ENCODE measurements at places on chromosomes 11 and 22.

DNA sequence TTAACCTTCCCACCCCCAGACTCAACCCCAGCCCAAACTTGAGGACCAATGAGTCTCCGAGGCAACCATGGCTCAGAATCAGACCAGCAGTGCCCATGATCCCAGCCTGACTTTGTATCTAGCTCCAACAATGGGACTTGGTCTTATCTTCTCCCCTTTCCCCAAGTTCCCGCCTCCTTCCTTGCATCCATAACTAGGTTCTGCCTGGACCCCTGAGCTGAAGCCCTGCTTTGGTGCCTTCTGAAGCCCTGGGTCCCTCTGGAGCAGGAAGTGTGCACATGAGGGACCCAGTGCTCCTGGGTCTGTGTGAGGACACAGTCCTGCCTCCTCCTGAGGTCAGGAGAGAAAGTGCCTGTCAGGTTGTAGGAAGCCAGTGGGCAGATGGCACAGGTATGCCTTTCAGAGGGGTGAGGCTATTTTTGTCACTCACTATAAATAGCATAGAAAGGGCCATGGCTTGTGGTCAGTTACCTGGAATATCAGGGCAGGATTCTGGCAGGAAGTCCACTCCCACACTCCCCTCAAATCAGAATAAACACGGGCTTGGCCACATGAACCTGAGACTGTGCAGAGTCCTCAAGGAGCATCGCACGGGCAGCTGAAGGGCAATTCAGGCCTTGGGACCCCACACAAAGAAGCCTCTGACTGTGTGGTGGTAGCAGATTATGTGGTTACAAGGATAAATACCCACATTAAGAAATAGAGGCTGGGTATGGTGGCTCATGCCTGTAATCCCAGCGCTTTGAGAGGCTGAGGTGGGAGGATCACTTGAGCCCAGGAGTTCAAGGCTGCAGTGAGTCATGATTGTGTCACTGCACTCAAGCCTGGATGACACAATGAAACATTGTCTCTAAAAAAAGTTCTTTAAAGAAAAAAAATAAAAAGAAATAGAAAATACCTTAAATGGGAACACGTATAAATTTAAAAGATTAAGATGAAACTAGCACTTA lies 27.4 kb downstream of the RCN1 start:
- no peak for DNase-seq

DNA sequence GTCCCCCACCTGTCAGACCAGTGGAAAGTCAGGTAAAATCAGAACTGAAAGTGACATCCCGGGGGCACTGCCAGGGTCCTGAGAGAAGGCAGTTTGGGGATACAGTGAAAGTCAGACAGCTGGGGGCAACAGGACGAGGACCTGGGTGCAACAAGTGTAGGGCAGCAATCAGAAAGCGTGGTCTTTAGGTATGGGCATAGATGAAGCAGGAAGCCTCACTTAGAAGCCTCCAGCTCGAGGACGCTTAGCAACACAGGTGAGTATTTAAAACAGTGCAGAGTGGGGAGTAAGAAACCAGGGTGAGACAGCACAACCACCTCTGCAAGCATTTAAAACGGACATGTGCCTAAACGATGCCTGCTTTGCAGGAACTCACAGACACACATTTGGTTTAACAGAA lies 64.6 kb upstream of the POU2AF1 start:
- DNase-seq, result no peak

GRCh38 chr11:125425601-125426000 lies 70.5 kb downstream of the FEZ1 start:
- no peak for DNase-seq

DNA sequence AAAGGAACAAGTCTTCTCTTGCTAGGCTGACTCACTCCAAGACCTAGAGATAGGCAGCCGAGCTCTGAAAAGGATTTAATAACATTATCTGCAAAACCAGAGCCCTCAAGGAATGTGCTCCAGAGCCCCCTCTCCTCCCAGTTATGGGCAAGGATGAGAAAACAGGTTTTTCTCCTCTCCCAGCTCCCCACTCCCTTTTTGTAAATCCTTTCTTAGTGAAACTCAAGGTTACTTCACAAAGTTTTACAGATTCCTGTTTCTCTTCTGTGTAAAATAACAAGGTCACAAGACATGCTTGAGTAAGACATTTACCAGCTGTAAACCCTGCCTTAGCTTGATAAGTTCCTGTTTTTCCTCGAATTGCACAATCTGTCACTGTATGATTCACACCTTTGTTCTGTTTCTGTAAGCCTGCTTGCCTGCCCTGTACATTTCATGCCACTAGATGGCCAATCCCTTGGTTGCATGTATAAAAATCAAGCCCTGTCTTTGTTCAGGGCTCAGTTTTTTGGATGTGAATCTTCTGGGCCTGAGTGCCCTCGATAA lies 489.4 kb downstream of the KCNA4 start:
- no peak for DNase-seq

DNA sequence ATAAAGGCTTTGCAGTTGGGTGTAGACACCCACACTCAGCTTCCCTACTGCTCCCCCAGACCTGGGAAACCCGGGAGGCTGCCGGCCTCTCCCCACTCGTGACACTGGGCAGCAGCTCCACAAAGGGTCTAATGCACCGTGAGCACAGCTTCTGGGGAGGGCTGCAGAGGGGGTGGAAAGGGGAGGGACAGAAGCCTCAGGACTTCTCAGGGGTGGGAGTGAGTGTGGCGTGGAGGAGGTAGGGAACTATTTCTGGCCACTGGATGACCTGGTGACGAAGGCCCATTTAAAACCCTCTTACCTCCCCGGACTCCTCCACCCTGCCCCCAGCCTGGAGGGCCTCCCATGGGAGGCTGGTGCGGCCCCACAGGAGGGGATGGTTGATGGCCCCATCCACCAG lies 56.6 kb downstream of the MACROD1 start:
- no peak for DNase-seq

GRCh38 chr11:86977441-86978050 lies 22.4 kb upstream of the FZD4 start:
- DNase-seq, result no peak

GRCh38 chr11:95886462-95886861 lies 37.4 kb downstream of the MTMR2 start:
- no peak for DNase-seq

DNA sequence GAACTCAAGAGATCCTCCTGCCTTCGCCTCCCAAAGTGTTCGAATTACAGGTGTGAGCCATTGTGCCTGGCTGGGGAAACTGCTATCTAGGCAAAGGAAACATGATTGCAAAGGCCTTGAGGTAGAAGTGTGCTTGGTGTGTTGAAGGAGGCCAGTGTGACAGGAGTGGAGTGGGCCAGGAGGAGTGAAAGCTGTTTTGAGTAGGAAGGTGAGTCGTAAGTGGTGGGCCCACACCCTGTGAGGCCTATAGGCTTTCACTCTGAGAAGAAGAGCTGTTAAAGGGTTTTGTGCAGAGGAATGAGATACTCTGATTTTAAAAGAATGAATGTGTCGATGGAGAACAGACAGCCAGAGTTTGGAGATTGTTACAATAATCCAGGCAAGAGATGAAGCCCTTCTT lies 43.4 kb downstream of the WEE1 start:
- no peak for DNase-seq

- DNase-seq, result no peak
These were observed 60.3 kb downstream of the CWF19L2 start for GRCh38 chr11:107397357-107397756.

GRCh38 chr11:128868841-128869671 lies 2.0 kb upstream of the KCNJ1 start:
- no peak for DNase-seq

DNA sequence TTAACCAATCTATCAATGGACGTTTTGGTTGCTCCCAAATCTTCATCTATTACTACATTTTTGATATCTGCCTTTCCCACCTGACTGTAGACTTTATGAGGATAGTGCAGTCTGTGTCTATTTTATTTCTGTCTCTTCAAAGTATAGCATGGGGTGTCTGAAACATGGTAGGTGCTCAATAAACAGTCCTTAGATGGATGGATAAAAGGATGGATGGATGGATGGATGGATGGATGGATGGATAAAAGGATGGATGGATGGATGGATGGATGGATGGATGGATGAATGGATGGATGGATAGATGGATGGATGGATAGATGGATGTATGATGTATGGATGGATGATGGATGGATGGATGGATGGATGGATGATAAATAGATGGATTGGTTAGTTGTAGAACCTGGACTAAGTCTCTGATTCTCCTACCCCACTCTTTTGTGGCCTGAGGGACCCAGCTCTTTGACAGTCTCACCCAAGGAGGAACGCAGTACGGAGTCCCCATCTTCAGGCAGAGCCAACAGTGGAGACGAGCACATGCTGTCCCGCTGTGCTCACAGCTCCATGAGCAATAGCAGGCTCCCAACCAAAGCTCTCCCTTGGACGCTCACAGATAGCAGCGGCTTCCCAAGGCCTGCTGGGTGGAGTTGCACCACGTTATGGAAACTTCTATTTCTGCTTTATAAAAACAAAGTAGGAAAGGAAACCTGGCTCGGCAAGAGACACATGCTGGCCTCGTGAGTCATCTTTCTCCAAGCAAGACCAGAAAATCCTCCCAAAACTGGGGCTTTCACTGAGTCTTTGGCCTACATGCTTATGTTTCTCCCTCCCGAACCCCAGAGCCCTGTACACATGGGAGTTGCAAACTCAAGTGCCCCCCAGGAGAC lies 448.0 kb downstream of the MIAT start:
- no peak for DNase-seq

GRCh38 chr11:518463-519202 lies 11.6 kb upstream of the RNH1 start:
- peak; percentile 78 for DNase-seq

- no peak for DNase-seq
These were observed 63.4 kb downstream of the GRAMD1B start for GRCh38 chr11:123493349-123494063.

- no peak for DNase-seq
These were observed 342 bp downstream of the EFCAB6 start for GRCh38 chr22:43811777-43812148.

DNA sequence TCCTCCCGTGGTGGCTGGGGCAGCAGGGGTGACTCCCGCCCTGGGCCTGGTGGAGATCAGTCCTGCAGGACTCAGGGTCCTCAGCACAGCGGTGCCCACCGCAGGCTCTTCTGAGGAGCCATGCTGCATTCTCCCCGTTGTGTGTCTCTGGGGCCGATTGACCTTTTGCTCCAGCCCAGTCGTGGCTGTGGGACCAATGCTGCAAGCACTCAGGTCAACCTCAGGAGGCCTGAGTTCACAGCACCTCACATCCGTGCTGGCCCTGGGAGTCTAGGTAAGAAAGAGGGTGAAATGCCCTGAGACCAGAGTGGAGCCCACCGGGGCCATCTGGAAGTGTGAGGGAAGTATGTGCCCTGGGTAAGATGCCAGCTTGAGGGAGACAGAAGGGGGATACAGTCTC lies 316.1 kb upstream of the B3GAT1 start:
- DNase-seq, result no peak

DNA sequence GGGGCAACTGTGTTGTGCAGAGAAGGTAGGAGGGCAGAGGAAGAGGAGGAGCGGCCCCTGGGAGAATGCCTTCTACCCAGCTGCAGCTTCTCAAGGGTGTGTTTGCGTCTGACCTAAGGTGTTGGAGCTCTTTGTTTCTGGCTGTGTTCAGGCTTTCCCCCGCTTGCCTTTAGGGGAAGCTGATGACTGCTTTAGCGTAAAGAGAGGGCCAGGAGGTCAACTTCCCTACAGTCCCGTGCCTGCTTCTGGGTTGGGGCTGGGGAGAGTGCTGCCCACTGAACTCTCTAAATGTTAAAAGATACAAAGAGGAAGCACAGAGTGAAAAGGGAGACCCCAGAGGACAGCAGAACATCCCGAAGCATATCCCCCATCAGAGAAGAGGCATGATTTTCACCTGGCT lies 99.2 kb downstream of the PTPRJ start:
- no peak for DNase-seq

DNA sequence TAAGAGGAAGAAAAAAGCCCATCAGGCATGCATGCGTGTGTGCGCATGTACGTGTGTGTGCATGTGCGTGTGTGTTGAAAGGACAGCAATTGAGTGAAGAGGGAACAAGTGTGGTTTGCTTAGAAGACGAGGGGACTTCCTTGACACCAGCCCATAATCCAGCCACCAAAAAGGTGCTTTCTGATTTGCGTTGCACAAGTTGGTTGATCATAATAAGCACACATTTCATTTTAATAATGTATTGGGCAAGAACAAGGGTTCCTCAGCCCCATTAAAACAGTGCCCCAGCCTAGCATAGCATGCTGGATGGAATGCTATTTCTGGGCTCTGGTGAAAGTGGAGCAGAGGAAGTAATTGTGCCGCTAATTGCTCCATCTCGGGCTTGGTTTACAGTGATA lies 493.2 kb downstream of the MIAT start:
- DNase-seq, result no peak

DNA sequence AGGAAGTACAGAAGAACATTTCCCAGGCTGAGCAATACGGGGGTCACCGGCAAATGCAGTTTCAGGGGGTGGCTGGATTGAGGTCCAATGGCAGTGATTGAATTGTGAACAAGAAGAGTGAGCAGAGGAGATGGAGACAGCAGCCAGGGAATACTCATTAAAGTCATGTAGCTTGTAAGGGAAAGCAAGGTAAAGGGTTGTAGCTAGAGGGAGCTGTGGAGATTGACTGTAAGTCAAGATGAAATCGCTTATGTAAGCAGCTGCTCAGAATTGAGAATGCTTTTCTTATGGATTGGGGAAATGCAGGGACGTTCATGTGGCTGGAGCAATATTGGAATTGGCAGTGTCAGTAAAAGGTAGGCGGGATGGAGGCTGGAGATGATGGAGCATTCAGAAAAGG lies 111.4 kb upstream of the TBCEL start:
- no peak for DNase-seq

- DNase-seq, result no peak
These were observed 101.8 kb downstream of the LUZP2 start for GRCh38 chr11:24598641-24599040.

GRCh38 chr22:45166932-45167331 lies 3.2 kb downstream of the NUP50 start:
- no peak for DNase-seq

- DNase-seq, result no peak
These were observed 10.8 kb downstream of the PRR33 start for GRCh38 chr11:1880746-1881441.

DNA sequence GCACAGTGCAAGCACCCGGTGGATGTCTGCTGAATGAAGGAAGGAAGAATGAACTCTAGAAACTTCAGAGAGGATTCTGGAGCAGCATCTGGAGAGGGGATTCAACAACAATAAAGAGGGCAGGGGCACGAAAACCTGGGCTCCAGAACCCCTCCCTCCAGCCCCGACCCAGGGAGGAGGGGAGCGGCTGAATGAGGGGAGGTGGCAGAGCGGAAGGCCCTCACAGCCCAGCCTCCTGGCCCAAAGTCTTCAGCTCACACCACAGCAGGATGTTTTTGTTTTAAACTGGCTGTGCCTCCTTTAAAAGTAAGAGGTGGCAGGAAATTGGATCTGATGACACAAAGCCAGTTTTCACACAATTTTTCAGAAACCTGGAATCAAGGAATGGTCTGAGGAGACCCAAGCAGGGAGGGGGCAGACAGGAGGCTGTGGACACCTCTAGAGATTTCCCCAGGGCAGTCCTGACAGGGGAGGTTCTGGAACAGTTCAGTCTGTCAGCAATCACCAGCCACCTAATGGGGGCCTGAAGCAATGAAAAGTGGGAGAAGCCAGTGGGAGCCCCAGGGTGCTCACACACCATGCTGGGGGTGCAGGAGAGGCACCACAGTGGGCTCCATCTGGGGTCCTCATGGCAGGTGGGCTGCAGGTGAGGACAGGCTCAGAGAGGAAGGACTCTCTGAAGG lies 44.4 kb upstream of the TCF20 start:
- no peak for DNase-seq

GRCh38 chr22:29550005-29550404 lies 3.6 kb downstream of the THOC5 start:
- DNase-seq, result no peak

Measured in stimulated activated CD8-positive, alpha-beta memory T cell treated with anti-CD3 and anti-CD28 coated beads, Interleukin-4, amount 100 ng/mL, for 24 hours (primary cell).